Occipital lobe (tissue), 3 donors: ENCODE measurements at places on chromosomes 16 and 17.

GRCh38 chr17:1871756-1872155 is 42.0 kb downstream of the RPA1 start:
- no peak for DNase-seq

DNA sequence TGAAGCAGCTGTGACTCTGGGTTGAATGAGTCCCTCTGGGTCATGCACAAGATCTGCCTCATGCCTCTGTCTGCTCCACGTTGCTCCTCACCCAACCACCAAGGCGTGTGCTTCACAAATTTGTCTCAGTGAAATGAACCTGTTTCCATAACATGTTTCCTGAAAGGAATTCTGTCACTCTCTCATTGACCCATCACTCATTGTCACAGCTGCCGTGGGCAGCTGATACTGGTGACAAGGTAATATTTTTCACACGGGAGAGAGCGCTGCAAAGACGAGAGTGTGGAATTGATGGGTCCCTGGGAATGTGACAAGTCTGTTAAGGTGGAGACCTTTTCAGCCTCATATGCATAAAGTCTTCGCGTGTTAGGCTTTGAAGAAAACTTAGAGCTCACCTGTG is 391.4 kb downstream of the CPPED1 start:
- no peak for DNase-seq

DNA sequence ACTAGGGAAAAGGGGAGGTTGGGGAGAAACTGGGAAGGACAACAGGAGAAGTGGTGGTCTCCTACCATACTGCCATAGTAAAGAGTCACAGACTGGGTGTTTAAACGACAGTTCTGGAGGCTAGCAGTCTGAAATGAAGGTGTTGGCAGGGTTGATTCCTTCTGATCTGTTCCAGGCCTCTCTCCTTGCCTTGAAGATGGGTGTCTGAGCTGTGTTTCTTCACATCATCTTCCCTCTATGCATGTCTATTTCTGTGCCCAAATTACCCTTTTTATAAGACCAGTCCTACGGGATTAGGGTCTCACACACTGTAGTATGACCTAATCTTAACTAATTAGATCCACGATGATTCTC is 79.8 kb upstream of the TMEM97 start:
- DNase-seq = no peak

- DNase-seq = no peak
Measured at GRCh38 chr16:76577003-76577402, 299.8 kb downstream of the CNTNAP4 start.

DNA sequence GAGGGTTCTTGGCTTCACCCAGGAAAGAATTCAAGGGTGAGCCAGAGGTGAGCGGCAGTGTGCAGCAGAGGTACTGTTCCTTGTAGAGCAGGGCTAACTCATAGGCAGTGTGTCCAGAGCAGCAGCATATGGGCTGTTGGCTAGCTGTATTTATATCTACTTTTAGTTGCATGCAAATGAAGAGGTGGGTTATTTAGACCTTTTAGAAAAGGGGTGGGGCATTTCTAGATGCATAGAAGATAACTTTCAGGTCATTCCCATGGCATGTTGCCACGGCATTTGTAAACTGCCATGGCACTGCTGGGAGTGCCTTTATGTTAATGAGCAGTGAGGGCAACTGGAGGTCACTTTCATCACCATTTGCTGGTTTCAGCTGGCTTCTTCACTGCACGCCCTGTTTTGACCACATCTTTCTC is 141.0 kb downstream of the STX8 start:
- no peak for DNase-seq

- no peak for DNase-seq
Measured at GRCh38 chr16:85986931-85987749, 88.2 kb downstream of the IRF8 start.

GRCh38 chr16:1812732-1813163 is 13.9 kb downstream of the HAGH start:
- peak; percentile 74 for DNase-seq

DNA sequence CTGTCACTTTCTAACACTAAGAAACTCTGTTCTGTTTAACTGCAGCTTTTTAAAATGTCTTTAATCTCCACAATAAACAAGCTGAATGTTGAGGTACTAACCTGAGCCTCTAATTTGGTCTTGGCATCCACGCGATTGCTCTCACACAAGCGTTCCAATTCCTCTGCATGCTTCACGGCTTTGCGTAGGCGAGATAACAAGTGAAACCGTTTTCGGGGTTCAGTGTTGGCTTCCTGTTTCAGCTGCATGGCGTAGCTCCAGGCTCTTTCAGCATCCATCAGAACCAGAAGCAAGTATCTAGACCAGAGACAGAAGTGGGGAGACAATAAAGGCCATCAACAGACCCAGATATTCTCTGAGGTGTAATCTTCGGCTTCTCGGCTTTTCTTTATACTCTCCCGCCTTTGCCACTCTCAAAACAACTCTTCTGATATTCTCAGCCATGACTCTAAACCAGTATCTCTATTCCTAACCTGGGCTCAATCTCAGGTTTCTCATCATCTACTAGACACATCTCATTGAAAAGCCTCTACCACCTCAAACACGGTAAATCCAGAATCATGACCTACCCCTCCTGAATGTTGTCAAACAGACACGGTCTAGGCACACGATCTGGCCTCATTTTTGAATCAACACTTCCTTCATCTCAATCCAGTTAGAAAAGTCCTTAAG is 8.3 kb downstream of the SRP68 start:
- DNase-seq = no peak

DNA sequence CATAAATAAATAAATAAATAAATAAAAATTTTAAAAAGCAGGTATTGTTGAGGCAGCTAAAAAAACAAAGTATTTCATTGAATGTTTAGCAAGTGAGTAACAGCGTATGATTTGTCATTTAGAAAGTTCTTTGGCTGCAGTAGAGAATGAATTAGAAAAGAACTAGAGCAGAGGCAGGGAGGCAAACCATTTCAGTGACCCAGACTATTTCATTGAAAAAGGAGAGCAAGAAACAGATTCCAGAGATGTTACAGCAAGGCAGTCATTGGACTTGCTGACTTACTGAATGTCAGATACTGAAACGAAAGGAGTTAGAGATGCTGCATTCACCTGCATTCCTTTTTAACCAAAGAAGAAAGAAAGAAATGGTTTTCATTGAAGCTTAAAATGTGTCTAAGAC is 105.5 kb upstream of the HLF start:
- no peak for DNase-seq
